ENCODE measurements at places on chromosomes 6 and 20.

- no peak for DNase-seq
Observed at GRCh38 chr6:147166992-147167391, 37.2 kb upstream of the STXBP5 start.

GRCh38 chr6:26043384-26044139 lies 43.7 kb upstream of the HFE start:
- DNase-seq = peak; percentile 69

- no peak for DNase-seq
Observed at GRCh38 chr6:157954150-157955117, 27.2 kb upstream of the SYNJ2 start.

- no peak for DNase-seq
Observed at GRCh38 chr20:13337090-13337784, 116.2 kb downstream of the ISM1 start.

DNA sequence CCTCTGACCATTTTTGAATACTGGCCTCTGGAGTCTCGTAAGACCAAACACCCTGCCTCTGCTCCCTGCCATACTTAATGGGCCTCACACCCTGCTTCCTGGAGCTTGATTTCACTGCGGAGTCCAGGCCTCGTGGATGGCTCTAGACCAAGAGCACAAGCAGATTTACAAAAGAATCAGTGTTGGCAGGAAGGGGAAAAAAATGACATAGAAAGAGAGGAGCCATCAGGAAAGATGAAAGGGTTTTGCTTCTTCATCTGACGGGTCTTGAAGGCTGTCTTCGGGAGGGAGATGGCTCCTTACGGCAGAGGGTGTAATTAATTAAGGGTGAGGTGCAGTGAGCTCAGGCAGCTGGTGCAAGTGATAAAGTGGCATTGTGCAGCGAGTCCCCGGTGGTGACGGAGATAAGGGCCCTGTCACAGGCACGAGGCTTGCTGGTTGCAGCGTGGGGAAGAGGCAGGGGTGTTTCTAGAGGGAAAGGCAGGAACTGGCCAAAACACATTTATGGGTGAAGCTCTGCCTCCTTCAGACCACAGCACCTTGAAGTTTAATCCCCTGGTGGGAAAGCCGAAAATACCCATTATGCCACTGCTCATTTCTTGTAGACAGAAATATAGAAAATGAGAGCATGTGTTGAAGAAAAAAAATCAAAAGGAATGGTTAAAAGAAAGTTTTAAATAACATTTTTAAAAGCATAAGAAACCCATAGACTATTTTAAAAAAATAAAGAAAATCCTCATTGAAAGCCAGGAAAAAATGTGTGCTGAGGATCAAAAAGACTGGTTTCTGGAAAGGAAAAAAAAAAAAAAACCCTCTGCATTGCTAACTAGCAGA lies 128.6 kb upstream of the LRFN2 start:
- no peak for DNase-seq

Data from C1 segment of cervical spinal cord (tissue), 14 donors.